ENCODE measurements at places on chromosomes 7 and 10. TPM values are rescaled to one million over a fixed set of nuclear protein-coding genes. Genes with fewer than 3 reads are reported as not detected.

DNA sequence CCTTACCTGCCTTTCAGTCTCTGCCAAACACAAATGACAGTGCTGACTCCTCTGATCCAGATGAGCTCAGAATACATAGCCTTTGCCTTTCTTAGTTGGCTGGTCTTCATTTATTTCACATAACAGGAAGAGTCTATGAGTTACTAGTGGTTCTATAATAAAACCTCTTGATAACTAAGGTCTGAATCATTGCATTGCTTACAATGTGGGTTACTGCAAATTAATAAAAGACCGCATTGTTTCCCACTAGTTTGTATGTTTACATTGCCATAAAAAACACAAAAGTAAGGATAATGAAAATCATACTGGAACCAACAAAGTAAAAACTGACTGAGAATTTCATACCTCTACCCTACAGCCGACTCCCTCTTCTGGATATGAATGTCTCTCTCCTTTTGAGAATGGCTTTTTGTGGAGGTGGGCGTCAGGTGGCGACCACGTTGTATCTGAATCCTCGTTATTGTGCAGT is 62.0 kb upstream of the AKR1E2 start:
- no peak overlapping the region for H3K27ac ChIP-seq
- no peak for DNase-seq
- H3K4me3 ChIP-seq: no peak overlapping the region
- H3K36me3 ChIP-seq: no peaks in the 10 kb centered on the region

DNA sequence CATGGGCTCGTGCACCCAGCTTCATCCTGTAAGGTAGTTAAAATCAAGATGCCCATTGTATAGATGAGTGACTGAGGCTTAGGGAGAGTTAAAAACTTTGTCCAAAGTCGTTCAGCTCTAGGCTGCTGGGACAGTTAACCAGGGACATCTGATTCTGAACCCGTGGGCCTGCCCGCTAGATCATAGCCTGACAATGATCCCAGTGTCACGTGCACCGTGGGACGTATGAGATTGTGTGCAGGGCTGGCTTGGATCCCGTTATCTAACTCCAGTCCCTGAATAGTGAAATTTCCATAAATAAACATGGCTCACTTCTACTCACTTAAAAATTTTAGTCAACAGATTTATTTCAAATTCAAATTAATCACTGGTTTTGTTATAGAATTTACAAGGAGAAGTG is 24.9 kb downstream of the C10orf120 start:
- no peak overlapping the region for H3K27ac ChIP-seq
- no peak overlapping the region for H3K4me3 ChIP-seq
- DNase-seq: no peak
- no peaks in the 10 kb centered on the region for H3K36me3 ChIP-seq
- peaks cover 22% of the 10 kb centered on the region for H3K4me1 ChIP-seq

GRCh38 chr10:48305905-48306264 is 592 bp upstream of the MAPK8 start:
- H3K27me3 ChIP-seq: peaks cover 10% of the 10 kb centered on the region
- peaks cover 23% of the 10 kb centered on the region for H3K4me1 ChIP-seq
- no peaks in the 10 kb centered on the region for H3K36me3 ChIP-seq
- peak overlapping the region; percentile 86 for H3K4me3 ChIP-seq

- H3K27me3 ChIP-seq: no peaks in the 10 kb centered on the region
- H3K27ac ChIP-seq: no peak overlapping the region
- H3K4me3 ChIP-seq: no peak overlapping the region
- H3K4me1 ChIP-seq: peaks cover 12% of the 10 kb centered on the region
These were observed 154.8 kb downstream of the DGKB start for GRCh38 chr7:14747701-14748100.

- H3K27me3 ChIP-seq: peaks cover 17% of the 10 kb centered on the region
- H3K4me1 ChIP-seq: peaks cover 30% of the 10 kb centered on the region
- H3K36me3 ChIP-seq: peaks cover 9% of the 10 kb centered on the region
- H3K27ac ChIP-seq: no peak overlapping the region
These were observed 3.2 kb downstream of the ZNF775 start for GRCh38 chr7:150382123-150382843.

DNA sequence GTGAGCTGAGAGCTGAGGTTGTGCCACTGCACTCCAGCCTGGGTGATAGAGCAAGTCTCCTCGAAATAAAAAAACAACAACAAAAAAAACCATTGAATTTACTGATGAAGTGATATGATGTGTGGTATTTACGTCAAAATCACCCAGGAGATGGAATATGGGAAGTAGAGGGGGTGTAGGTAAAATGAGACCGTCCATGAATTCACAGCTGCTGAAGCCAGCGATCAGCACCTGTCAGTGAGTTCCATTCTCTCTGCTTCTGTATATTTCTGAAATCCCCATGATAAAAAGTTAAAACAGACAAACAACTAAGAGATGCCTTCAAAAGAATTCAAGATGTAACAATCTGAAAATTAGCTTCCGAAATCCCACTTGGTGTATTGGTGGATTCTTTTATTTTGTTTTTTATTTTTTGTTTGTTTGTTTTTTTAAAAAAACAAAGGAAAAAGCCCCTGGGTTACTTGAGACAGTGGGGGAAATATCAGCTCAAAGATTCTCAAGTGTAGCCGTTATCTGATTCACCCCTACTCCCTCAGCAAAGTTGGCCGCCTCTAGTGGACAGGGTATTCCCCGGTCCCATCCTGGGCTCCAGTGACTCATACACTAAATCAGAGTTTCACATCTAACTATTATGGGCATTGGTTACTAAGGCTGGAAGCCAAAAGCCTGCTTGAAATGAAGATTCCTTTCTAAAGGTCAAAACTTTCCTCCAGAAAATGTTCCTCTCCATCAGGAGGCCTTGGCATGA is 76.4 kb downstream of the MAP3K8 start:
- no peaks in the 10 kb centered on the region for H3K27me3 ChIP-seq
- H3K4me3 ChIP-seq: no peak overlapping the region
- H3K27ac ChIP-seq: no peak overlapping the region

DNA sequence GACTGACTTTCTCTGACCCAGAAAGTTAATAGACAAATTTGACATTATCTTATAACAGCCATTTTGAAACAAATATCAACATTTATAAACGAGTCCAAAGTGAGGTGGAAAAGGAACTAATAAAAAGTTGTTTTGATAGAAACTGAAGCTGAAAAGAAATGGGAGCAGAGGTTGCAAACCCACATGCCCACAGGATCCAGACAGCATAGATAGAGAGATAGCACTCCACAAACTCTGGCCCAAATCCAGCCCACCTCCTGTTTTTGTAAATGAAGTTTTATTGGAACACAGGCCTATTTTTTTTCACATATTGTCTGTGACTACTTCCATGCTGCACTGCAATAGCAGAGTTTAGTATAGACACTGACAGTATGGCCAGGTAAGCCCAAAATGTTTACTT is 171.9 kb downstream of the PRKG1 start:
- no peaks in the 10 kb centered on the region for H3K36me3 ChIP-seq
- DNase-seq: no peak
- H3K27me3 ChIP-seq: no peaks in the 10 kb centered on the region
- peaks cover 16% of the 10 kb centered on the region for H3K4me1 ChIP-seq
- no peak overlapping the region for H3K27ac ChIP-seq
- no peak overlapping the region for H3K4me3 ChIP-seq

- peak overlapping the region; percentile 75 for H3K27ac ChIP-seq
- peaks cover 13% of the 10 kb centered on the region for H3K27me3 ChIP-seq
- peaks cover 64% of the 10 kb centered on the region for H3K4me1 ChIP-seq
- H3K36me3 ChIP-seq: peaks cover 5% of the 10 kb centered on the region
- peak overlapping the region; percentile 67 for H3K4me3 ChIP-seq
These were observed 103.0 kb downstream of the RNF216 start for GRCh38 chr7:5678295-5679047.

GRCh38 chr7:40795607-40796006 is 660.8 kb downstream of the SUGCT start:
- no peak for DNase-seq
- no peaks in the 10 kb centered on the region for H3K36me3 ChIP-seq
- no peak overlapping the region for H3K27ac ChIP-seq
- H3K4me1 ChIP-seq: no peaks in the 10 kb centered on the region
- no peak overlapping the region for H3K4me3 ChIP-seq

- H3K4me3 ChIP-seq: peak overlapping the region; percentile 88
- DNase-seq: no peak
- peaks cover 7% of the 10 kb centered on the region for H3K27me3 ChIP-seq
- H3K4me1 ChIP-seq: peaks cover 19% of the 10 kb centered on the region
- no peaks in the 10 kb centered on the region for H3K36me3 ChIP-seq
- no peak overlapping the region for H3K27ac ChIP-seq
These were observed 324 bp upstream of the TET1 start for GRCh38 chr10:68559841-68560185.

DNA sequence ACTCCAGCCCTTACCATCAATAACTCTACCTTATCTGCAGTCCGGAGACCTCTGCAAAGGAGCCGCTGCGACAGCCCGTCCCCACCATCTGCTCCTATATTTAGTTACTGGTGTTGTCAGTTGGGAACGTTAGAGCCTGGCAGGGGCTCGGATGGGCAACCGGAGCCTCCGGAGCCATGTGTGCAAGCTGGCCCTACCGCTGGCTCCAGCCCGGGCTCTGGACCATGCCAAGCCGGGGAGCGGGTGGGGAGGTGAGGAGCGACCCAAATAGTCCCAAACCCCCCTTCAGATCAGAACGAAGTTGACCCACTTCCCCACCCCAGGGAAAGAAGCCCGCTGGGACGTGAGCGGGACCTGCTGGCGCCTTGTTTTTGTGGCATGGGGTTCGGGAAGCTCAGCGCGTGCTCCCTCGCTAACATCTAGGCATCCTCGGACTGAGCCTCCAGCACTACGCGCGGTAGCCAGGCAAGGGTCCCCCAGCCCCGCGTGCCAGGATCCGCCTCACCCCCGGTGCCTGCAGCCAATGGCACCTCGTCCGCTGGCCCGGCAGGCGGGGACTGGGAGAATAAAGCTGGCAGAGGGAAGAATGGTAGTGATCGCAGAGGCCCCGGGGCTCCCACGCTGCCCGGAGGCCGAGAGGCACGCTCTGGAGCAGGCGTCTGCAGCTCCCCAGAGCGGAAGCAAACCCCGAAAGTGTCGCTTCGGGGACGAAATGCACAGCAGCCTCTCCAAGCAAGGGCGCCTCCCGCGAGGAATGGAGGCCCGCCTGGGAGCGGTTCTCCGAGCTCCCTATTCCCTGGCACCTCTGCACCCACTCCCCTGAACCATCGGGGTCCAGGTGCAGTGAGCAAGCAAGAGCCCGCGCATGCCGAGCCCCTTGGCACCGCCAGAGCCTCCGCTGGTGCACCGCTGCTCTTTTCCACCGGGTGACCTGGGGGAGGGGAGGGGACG is 679 bp downstream of the LRRC20 start:
- H3K27ac ChIP-seq: no peak overlapping the region
- no peaks in the 10 kb centered on the region for H3K36me3 ChIP-seq
- DNase-seq: peak; percentile 47
- peaks cover 1% of the 10 kb centered on the region for H3K27me3 ChIP-seq
- peaks cover 4% of the 10 kb centered on the region for H3K4me1 ChIP-seq

- H3K27me3 ChIP-seq: peaks cover 4% of the 10 kb centered on the region
- H3K27ac ChIP-seq: no peak overlapping the region
- H3K4me3 ChIP-seq: no peak overlapping the region
- no peaks in the 10 kb centered on the region for H3K36me3 ChIP-seq
- H3K4me1 ChIP-seq: no peaks in the 10 kb centered on the region
These were observed 16.5 kb downstream of the AFAP1L2 start for GRCh38 chr10:114387784-114388183.

DNA sequence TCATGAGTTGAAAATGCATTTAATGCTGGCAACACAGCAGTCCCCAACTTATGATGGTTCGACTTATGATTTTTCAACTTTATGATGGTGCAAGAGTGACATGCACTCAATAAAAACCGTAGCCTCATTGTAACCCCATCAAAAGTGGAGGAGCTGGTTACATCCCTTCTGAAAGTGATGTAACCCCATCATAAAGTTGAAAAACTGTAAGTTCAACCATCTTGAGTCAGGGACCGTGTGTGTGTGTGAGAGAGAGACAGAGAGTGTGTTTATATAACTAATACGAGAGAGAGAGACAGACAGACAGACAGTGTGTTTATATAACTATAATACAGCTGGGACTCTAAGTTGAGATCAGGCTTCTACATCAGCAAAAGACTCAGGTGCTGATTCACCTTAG is 21.0 kb downstream of the ANXA11 start:
- H3K27ac ChIP-seq: no peak overlapping the region
- no peak overlapping the region for H3K4me3 ChIP-seq
- peaks cover 3% of the 10 kb centered on the region for H3K27me3 ChIP-seq
- H3K4me1 ChIP-seq: peaks cover 4% of the 10 kb centered on the region

DNA sequence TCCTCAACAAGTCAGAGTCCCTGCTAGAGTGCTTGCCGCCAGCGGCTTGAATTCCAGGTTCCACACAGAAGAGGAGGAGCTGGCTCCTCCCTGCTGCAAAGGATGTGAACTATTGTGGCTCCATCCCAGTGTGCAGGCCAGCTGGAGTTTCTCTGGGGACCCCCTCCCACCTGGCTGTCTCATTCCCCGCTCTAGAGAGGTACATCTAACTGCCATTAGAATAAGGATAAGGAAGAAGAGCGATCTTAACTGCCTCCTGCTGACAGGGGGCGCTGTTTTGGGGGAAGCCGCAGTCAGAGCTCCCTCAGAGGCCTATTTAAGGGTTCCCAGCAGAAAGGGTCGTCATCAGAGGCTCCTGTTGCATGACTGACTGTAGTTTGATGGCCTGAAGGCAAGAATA is 40.8 kb upstream of the HECW1 start:
- H3K4me1 ChIP-seq: peaks cover 24% of the 10 kb centered on the region
- H3K4me3 ChIP-seq: no peak overlapping the region
- no peaks in the 10 kb centered on the region for H3K36me3 ChIP-seq
- H3K27me3 ChIP-seq: peaks cover 1% of the 10 kb centered on the region
- DNase-seq: peak; percentile 44

DNA sequence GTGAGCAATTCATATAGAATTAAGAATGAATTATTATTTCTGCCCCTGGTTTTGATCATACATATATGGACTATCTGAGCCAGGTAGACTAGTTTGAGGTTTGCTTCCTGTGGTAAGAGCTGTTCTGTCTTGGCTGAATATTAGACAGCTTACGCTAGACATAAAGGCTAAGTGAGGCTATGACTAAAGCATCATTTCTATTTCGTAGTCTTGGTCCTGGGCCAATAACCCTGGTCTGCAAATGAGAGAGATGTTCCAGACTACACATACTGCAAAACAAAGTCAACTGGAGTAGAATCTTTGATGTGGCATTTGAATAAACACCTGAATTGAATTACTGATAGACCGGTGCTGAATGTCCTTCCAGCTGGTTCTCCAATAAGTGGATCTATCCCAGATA is 40.8 kb upstream of the CACNB2 start:
- no peak for DNase-seq
- H3K27ac ChIP-seq: no peak overlapping the region
- H3K4me3 ChIP-seq: no peak overlapping the region
- no peaks in the 10 kb centered on the region for H3K4me1 ChIP-seq
- no peaks in the 10 kb centered on the region for H3K36me3 ChIP-seq

- no peaks in the 10 kb centered on the region for H3K4me1 ChIP-seq
- H3K27ac ChIP-seq: no peak overlapping the region
- H3K4me3 ChIP-seq: no peak overlapping the region
- H3K36me3 ChIP-seq: no peaks in the 10 kb centered on the region
- peaks cover 1% of the 10 kb centered on the region for H3K27me3 ChIP-seq
These were observed 438.6 kb downstream of the TNS3 start for GRCh38 chr7:47143339-47143738.

ATG9B gene
- total RNA-seq: 0.85 TPM

TMEM270 gene
- total RNA-seq: not detected

WNT16 gene
- total RNA-seq: not detected

LIPF gene
- not detected for total RNA-seq

SEMA3A gene
- total RNA-seq: 8.5 TPM

CHAT gene
- 0.23 TPM for total RNA-seq

SPDYE6 gene
- total RNA-seq: not detected

Measured in endothelial cell (in vitro differentiated cells).